ENCODE measurements at places on chromosomes 7 and 10. TPM values are rescaled to one million over a fixed set of nuclear protein-coding genes. Genes with fewer than 3 reads are reported as not detected.

DNA sequence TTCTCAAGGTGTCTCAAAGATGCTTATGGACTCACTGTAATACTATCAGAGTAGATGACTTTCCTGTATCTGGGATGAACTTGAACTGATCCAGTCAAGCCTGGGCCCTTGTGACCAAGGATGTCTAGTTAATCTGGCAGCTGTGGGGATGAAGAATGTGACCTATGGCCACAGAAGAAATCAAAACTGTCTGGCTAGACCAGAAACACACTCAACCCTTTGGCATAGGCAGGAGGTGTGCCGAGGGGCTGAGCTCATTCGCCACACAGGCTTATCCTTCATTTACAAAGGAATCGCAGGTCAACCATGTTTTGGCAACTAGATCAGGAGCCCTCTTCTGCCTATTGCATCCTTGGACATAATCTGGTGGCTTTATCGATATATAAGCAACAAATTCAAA, 110.6 kb downstream of the ATXN7L1 start:
- DNase-seq = no peak

The GRK5 gene
- 17.6 TPM for total RNA-seq

The SLC13A4 gene
- 1.0 TPM for total RNA-seq

GRCh38 chr10:103652599-103653281, 159.2 kb downstream of the NEURL1 start:
- no peak for DNase-seq

GRCh38 chr7:157021871-157022680, 11.6 kb upstream of the MNX1 start:
- no peak for DNase-seq

The PARD3 gene
- 36.7 TPM for total RNA-seq

- no peak for DNase-seq
Measured at GRCh38 chr7:77802557-77803405, 4.2 kb downstream of the PHTF2 start.

The ZNF804B gene
- 0.05 TPM for total RNA-seq

- no peak for DNase-seq
Measured at GRCh38 chr7:155322530-155322929, 24.9 kb downstream of the INSIG1 start.

The SUN3 gene
- not detected for total RNA-seq

GRCh38 chr10:127298381-127298780, 102.0 kb upstream of the INSYN2A start:
- DNase-seq = no peak

DNA sequence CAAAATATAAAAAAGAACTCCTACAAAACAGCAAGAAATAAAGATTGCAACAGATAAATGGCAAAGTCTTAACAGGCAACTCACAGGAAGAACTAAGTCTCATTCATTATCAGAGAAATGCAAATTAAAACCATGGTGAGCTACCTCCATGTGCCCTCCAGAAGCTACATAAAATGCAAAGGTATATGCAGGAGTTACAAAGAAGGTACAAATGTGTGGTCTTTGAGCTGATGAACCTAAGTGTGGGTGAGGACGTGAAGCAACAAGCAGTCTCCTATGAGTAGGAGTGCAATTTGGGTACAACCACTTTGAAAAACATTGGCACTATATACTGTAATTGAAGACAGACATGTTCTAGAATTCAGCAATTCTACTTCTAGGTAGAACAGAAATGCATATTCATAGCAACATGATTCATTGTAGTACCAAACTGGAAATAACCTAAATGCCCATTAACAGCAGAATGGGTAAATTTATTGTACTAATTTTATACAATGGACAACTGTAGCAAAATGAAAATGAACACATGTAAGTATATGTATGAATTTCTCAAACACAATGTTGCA, 61.6 kb upstream of the KCNMA1 start:
- no peak for DNase-seq

DNA sequence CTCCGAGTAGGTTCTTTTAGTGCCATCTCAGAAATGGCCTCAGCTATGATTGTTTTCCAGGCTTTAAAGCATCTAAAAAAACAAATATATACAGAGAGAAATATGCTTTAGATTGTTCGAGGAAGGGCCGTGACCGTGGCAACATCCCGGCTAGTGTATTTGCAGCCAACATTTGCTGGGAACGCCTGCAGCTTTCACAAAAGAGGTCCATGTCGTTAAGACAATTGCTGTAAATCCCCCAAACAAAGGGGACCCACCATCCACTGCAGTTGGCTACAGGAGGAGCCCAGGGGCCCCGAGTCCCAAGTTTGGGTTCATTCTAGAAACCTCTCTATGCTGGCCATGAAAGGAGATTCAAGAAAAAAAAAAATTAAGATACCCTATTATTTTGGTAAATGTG, 152.8 kb upstream of the TCF7L2 start:
- DNase-seq = no peak

Measured in cardiac septum (tissue), 1 donor.